Breast epithelium (tissue), 4 donors: ENCODE measurements at places on chromosomes 3 and 15.

GRCh38 chr15:94526071-94526689 lies 294.8 kb downstream of the MCTP2 start:
- DNase-seq, result no peak

- DNase-seq, result no peak
Observed at GRCh38 chr3:365268-365667, 168.7 kb downstream of the CHL1 start.

DNA sequence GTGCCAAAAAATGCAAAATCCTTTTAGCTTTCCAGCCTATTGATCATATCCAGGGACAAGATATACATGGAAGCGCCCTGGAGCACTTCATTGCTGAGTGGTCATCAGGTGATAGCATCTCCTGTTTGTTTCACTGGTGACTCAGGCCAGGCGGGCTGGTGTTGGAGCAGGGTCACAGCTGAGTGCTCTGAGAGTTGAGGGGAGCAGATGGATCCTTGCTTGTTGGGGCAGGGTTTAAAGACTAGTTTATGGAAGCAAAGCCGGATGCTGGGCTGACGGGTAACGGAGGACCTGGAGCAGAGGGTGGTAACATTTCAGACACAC lies 405.0 kb upstream of the TPM1 start:
- no peak for DNase-seq

DNA sequence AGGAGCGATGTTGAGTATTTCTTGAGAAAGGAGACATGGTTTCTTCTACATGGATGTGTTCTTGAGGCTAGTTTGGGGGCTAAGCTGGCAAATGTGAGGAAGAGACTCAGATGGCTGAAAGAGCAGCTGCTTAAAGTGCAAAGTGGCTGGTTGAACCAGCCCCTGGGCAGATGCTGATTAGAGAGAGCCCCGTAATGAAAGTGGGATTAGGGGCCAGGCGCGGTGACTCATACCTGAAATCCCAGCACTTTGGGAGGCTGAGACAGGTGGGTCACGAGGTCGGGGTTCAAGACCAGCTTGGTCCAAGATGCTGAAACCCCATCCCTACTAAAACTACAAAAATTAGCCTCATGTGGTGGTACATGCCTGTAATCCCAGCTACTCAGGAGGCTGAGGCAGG lies 75.0 kb upstream of the GCNT3 start:
- no peak for DNase-seq

- DNase-seq, result no peak
Observed at GRCh38 chr15:84830036-84830435, 12.9 kb downstream of the ALPK3 start.

DNA sequence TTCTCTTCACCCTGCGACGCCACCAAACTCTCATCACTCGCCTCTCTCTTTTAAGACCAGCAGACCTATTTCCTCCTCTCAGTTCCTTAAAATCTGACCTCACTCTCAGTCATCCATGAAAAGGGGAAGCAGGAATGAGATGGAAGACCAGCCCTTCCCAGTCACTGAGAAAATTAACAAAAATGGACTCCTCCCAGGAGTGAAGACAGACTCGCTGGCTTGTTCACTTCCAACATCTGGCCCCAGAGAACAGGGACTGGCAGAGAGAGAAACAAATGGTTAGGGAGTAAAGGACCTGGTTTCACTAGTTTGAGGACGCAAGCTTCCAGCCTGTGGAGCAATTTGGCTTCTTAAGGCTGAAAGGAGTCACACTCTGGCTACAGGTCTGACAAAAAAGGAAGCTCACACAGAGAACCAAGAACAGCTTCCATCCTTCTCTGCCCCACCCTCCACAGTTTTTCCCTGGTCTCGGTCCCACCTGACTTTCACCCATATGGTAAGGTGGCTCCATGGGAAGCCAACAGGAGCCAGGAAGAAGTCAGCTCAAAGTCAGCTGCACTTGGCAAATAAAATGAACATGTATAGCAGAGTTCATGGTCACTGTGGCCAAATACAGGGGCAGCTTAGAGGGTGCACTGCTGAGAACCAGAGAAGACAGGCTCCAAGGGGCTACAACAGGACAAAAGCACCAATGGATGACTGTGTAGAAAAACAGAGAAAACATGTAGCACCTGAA lies 57.2 kb downstream of the ITGB5 start:
- no peak for DNase-seq

DNA sequence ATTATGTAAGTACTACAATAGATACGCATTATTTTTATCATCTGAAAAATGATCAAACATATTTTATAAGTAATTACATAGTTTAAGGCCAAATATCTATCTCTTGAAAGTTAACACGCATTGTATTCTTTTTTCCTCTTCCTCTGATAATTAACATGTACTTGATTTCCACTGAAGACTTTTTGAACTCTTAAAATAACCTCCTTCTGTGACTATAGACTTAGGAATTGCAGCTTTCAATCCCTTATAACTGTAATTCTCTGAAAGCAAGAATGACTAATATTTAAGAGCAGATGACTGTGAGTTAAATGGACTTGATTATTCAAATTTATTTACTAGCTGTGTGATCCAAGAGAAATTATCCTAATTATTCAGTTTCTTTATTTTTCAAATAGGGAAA lies 730.6 kb upstream of the NECTIN3 start:
- no peak for DNase-seq

GRCh38 chr15:90561344-90562244 lies 31.9 kb downstream of the CRTC3 start:
- DNase-seq, result no peak

- peak; percentile 40 for DNase-seq
Observed at GRCh38 chr3:127443581-127444375, 146.8 kb downstream of the TPRA1 start.

GRCh38 chr15:56242576-56243162 lies 1.0 kb downstream of the RFX7 start:
- no peak for DNase-seq
